ENCODE measurements at places on chromosomes 6 and 20.
A peak's percentile ranks its signal among the peaks of the same experiment; 100 is the strongest.

- no peak for DNase-seq
These were observed 34.6 kb downstream of the QKI start for GRCh38 chr6:163449076-163449475.

DNA sequence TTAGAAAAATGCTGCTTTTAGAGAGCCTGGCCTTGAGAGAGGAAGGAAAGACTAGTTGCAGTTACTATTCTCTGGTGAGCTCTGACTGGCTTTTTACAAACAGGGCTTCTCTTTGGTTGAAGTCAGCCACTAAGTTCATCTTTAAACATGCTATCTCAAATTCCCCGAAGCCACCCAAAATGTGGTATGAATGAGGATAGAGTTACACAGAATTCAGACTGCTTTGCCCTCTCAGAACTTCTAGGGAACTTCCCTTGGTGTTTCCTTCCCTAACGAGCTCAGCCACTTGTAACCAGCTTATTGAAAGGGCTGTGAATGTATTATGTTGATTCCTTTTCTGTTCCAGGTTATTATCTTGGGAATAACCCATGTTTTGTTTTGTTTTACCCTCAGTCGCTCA, 73.5 kb downstream of the EFHC1 start:
- no peak for DNase-seq

GRCh38 chr6:136427378-136427717, 122.9 kb downstream of the MAP7 start:
- no peak for DNase-seq

DNA sequence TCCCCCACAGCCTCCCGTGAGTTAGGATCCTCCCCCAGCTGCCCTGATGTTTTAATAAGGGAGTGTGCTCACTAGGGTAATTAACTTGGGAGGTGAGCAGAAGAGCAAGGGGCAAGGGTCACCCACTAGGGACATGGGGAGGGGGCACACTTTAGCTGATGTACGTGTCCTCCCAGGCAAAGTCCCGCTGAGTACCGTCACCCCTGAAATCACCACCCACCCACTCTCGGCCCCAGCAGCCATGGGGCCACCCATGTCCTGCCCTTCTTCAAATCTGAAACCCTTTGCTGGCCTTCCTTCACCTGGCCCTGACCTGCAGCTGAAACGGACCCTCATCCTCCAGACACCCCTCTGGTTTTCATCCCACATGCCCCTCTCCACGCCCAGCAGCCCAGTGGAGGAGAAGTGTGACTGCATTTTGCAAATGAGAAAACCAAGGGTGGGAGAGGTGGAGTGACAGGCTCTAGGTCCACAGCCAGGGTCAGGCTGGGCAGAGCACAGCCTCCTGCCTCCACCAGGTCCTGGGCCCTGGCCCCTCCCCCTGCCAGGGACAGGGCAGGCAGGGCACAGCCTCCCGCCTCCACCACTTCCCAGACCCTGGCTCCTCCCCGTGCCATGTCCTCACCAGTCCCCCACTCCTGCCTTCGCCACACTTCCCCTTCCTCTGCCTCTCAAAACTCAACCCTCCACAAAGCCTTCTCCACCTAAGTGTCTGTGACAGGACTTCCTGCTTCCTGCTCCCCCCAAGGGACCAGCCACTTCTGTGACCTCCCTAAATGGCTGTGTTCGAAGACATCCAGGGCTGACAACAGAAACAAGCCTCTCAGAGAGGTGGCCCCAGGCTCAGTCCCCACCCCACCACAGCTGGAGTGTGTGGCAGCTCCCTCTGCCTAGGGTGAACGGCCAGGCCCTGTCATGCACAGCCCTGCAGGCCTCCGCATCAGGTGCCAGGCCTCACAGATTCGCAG, 15.1 kb downstream of the ACSS1 start:
- no peak for DNase-seq

DNA sequence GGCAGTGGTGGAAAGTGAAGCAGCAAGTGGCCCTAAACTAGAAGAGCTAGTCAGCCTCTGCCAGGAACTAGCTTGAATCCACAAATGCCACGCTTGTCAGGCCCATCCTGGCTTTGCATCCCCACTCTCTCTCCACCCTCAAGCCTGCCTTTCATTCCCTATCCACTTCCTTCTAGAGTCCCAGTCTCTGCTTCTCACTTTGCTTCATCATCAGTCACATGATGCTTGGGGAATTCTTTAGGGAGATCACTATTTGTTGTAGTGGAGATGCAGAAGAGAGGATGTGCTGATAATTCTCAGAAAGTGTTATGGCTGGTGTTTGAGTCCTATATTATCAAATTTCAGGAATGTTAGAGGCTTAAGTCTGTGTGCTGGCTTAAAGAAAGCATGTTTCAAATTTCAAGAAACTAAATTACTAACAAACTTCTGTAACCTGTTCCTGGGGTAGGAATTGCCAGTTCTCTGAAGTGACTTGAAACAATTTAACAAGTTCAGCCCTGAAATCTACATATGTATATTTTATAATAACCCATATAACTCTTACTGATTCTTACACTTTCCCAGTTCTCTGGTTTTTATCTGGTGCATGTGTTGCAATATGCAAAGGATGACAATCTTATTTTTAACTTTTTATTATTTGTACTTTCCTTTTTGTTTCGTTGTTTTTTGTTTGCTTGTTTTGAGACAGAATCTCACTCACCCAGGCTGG, 7.5 kb downstream of the TRIM39 start:
- DNase-seq = no peak

DNA sequence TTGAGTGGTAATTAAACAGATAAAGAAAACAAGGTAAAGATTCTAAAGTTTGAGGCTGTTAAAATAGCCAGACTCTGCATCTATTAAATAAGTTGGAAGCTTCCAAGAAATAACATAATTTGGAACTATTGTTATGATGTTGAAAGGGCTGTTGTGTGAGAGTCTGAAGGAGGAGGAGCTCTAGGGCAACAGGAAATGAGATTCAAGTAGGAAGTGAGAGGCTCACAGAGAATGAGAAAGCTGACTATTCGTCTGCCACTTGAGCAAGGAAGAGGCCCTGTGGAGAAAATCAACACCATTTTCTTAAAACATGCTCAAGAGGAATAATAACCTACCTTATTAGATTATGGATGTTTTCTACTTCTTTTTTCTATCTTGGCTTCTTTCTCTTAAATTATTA, 185.2 kb downstream of the SLC24A3 start:
- DNase-seq = no peak

- DNase-seq = no peak
These were observed 11.0 kb downstream of the TTBK1 start for GRCh38 chr6:43254138-43254817.

- DNase-seq = no peak
These were observed 109.9 kb downstream of the RIN2 start for GRCh38 chr20:19867940-19868371.

GRCh38 chr6:139625998-139626975, 251.8 kb upstream of the CITED2 start:
- no peak for DNase-seq

DNA sequence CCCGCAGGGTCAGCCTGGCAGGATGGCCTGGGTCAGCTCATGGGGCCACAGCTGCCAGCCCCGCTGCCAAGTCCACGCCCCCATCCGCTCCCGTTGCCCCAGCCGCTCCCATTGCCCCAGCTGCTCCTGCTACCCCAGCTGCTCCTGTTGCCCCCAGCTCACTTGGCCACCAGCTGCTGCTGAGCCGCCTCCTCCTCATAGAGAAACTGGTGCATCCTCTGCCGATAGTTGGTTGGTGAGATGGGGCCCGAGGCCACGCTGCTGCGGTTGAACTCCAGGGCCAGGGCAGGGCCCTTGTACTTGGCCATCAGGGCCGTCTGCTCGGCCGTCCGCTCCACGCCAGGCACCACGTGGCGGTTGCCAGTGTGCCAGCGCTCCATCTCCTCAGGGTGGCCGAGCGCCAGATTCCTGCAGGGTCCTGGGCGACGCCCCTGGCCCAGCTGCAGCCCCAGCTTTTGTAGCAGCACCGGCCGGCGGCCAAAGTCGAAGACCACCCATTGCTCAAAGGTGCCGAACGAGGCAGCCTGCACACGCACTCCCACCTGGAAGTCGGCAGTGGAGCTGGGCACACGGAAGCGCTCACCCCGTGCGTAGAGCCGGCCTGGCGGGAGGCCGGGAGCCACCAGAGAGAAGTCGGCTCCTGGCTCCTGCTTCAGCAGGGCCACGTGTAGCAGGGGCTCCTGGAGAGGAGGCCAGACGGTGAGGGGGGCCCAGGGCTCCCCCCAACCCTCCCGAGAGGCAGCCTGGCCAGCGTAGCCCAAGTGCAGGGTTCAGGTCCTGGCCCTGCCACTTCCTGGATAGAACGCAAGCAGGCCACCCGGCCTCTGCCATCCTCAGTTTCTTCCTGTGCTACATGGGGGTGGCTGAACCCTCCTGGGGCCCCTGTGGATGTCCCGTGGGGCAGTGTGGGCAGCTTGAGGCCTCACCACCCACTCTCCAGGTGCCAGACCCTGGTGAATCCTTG, 4.8 kb downstream of the HELZ2 start:
- no peak for DNase-seq

GRCh38 chr20:57838670-57839151, 128.9 kb upstream of the PMEPA1 start:
- no peak for DNase-seq

DNA sequence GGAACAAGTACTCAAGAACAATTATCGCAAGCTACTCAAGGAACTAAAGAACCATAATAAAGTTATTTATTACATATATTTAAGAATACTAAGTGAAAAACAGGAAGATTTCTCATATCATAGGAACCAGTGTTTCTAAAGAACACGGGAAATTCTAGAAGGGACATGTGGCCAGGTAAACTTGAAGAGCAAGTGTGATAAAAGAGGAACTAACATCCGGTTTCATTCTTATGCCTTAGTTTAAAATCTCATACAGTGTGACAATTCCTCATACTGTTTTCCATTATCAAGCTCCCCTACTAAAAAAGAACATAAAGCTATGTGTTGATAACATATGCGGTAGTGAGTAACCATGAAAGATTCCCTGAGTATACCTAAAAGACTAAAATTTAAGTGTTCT, 163.5 kb upstream of the SHLD1 start:
- DNase-seq = no peak

DNA sequence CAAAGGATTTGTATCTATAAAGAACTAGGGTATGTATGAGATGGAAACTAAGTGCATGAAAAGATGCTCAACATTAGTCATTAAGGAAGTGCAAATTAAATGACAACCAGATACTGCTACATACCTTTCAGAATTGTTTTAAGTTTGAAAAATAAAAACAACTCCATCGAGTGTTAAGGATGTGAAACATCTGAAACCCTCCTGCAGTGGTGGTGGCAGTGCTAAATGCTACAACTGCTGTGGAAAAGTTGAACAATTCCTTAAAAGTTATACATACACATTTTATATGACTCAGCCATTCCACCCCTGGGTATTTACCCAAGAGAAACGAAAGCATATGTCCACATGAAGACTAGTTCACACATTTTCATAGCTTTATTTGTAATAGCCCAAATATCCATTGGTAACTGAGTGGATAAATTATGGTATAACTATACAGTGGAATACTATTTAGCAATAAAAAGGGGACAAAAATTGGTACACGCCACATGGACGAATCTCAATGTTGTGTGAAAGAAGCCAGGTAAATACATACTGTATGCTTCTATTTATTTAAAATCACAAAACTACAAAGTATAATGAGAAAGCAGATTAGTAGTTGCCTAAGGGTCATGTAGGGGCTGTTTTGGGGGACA, 10.6 kb downstream of the ARMH2 start:
- peak; percentile 19 for DNase-seq

DNA sequence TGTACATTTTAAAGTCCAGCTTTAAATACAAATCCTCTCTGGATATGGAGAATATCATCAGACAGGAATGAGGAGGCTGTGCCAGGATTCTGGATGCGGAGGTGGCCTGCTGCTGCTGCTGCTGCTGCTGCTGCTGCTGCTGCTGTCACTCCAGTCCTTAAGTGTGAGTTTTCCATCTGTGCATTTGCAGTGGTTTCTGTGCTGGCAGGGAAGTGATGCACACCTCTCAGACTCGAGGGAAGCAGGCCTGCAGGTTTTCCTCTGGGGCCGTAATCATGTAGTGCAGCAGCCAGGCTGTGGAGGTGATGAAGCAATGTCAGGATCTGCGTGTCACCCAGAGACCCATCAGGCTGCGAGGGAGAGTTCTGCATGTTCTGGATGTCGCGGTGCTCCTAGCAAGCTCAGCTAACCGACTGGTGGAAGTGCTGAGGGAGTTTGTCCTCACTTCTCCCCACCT, 32.0 kb downstream of the CFAP61 start:
- DNase-seq = no peak

DNA sequence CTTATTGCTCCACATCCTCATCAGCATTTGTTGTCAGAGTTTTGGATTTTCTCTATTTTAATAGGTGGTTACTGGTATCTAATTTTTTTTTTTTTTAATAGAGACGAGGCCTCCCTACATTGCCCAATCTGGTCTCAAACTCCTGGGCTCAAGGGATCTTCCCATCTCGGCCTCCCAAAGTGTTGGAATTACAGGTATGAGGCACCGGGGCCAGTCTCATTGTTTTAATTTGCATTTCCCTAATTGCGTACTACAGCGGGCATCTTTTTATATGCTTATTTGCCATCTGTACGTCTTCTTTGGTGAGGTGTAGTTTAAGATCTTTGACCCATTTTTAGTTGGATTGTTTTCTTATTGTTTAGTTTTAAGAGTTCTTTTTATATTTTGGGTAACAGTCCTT, 210.4 kb upstream of the SULF2 start:
- no peak for DNase-seq

DNA sequence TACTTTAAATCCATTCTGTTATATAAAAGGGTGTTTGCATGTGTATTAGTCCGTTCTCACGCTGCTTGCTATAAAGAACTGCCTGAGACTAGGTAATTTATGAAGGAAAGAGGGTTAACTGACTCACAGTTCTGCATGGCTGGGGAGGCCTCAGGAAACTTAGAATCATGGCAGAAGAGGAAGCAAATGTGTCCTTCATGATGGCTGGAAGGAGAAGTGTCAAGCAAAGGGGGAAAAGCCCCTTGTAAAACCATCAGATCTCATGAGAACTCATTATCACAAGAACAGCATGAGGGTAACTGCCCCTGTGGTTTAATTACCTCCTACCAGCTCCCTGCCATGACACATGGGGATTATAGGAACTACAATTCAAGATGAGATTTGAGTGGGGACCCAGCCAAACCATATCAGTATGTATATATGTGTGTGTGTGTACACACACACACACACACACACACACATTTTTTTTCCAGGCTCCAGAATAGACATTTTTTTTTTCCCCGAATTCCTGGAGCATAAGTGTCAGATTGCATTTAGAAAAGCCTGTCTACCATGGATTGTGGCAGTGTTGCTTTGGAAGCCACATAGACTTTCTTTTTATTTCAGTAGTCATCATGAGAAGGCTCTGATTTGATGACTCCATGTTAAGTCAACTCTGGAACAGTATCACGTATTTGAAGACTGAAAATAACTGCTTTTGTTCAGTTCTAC, 31.5 kb downstream of the KDM1B start:
- no peak for DNase-seq

GRCh38 chr6:68638230-68638900, 3.3 kb downstream of the ADGRB3 start:
- peak; percentile 11 for DNase-seq
